WTC11 (cell line): ENCODE measurements at places on chromosomes 3 and 15.

GRCh38 chr3:186322761-186323160 is 39.3 kb downstream of the DGKG start:
- H3K4me1 ChIP-seq, result no peaks in the 10 kb centered on the region
- H3K36me3 ChIP-seq, result no peaks in the 10 kb centered on the region
- H3K27me3 ChIP-seq, result no peaks in the 10 kb centered on the region; the same call in 1 of the 2 replicates
- no peak for DNase-seq
- no peak overlapping the region for H3K27ac ChIP-seq
- H3K4me3 ChIP-seq, result no peak overlapping the region

GRCh38 chr3:155555479-155556060 is 189.3 kb downstream of the PLCH1 start:
- DNase-seq, result no peak
- no peaks in the 10 kb centered on the region for H3K27me3 ChIP-seq
- no peak overlapping the region for H3K27ac ChIP-seq
- H3K36me3 ChIP-seq, result no peaks in the 10 kb centered on the region

GRCh38 chr15:79004336-79004735 is 59.5 kb upstream of the CTSH start:
- peaks cover 18% of the 10 kb centered on the region for H3K4me1 ChIP-seq
- no peak overlapping the region for H3K27ac ChIP-seq
- no peaks in the 10 kb centered on the region for H3K27me3 ChIP-seq
- H3K4me3 ChIP-seq, result no peak overlapping the region
- no peaks in the 10 kb centered on the region for H3K36me3 ChIP-seq

GRCh38 chr3:180420016-180420415 is 181.9 kb upstream of the TTC14 start:
- DNase-seq, result no peak
- H3K27ac ChIP-seq, result no peak overlapping the region
- H3K27me3 ChIP-seq, result no peaks in the 10 kb centered on the region
- no peaks in the 10 kb centered on the region for H3K4me1 ChIP-seq
- H3K4me3 ChIP-seq, result no peak overlapping the region
- H3K36me3 ChIP-seq, result no peaks in the 10 kb centered on the region

- no peaks in the 10 kb centered on the region; the same call in 1 of the 2 replicates for H3K27me3 ChIP-seq
- H3K4me3 ChIP-seq, result no peak overlapping the region
- H3K4me1 ChIP-seq, result peaks cover 44% of the 10 kb centered on the region
- peaks cover 12% of the 10 kb centered on the region for H3K36me3 ChIP-seq
- H3K27ac ChIP-seq, result no peak overlapping the region; the same call in 1 of the 2 replicates
- no peak for DNase-seq
Observed at GRCh38 chr3:120475722-120476377, 25.1 kb upstream of the FSTL1 start.

GRCh38 chr15:98873441-98874218 is 134.0 kb downstream of the PGPEP1L start:
- no peak overlapping the region; the same call in 1 of the 2 replicates for H3K4me3 ChIP-seq
- H3K4me1 ChIP-seq, result peaks cover 66% of the 10 kb centered on the region
- DNase-seq, result no peak
- peak overlapping the region; percentile 4; the same call in 1 of the 2 replicates for H3K27ac ChIP-seq

GRCh38 chr3:60146121-60146520 is 1096.3 kb upstream of the CFAP20DC start:
- H3K27ac ChIP-seq, result no peak overlapping the region
- DNase-seq, result no peak
- no peaks in the 10 kb centered on the region for H3K27me3 ChIP-seq
- H3K4me1 ChIP-seq, result peaks cover 18% of the 10 kb centered on the region

DNA sequence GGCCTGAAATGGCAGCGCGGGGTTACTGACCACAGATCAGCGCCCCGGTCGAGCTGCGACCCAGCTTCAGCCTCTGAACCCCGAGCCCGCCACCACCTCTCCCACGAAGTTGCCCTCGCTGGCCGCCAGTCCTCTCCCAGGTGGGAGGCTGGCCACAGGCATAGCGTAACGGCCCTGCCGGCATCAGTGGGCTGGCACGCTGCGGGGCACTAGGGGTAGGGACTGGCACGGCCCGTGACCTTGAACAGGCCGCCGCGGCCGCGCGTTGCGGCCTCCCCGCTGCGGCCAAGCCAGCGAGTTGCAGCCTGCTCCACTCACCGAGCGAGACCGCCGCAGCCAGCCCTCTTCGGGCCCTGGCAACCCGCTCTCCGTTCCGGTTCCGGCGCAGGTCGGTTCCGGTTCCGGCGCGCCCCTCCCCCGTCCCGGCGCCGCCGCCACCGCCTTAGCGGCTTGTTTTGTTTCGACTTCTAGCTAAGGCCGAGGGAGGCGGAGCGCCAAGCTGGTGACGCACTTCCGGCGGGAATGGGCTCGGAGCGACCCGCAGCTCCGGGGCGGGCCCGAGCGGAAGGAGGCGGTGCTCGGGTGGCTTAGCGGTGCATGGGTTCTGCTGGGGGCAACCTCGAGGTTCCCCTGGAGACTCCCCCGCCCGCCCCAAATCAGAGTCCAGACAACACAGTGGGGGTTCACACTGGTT is at the start of gene USP19:
TSS of gene USP19 (minus strand) at position 386 of the 694 bp plus-strand sequence. CDS start 1,678 bp downstream, outside the sequence.
- peak within 1 kb of the TSS; percentile 87 for H3K27ac ChIP-seq
- H3K4me1 ChIP-seq, result peaks cover 4% of the 10 kb centered on the region
- H3K27me3 ChIP-seq, result no peaks in the 10 kb centered on the region
- peaks cover 30% of the 10 kb centered on the region for H3K36me3 ChIP-seq
- DNase-seq, result peak; percentile 93

GRCh38 chr3:143166376-143166775 is 46.8 kb downstream of the CHST2 start:
- peaks cover 14% of the 10 kb centered on the region for H3K4me1 ChIP-seq
- no peaks in the 10 kb centered on the region for H3K27me3 ChIP-seq
- no peaks in the 10 kb centered on the region for H3K36me3 ChIP-seq
- no peak overlapping the region for H3K4me3 ChIP-seq
- H3K27ac ChIP-seq, result no peak overlapping the region
- no peak for DNase-seq

DNA sequence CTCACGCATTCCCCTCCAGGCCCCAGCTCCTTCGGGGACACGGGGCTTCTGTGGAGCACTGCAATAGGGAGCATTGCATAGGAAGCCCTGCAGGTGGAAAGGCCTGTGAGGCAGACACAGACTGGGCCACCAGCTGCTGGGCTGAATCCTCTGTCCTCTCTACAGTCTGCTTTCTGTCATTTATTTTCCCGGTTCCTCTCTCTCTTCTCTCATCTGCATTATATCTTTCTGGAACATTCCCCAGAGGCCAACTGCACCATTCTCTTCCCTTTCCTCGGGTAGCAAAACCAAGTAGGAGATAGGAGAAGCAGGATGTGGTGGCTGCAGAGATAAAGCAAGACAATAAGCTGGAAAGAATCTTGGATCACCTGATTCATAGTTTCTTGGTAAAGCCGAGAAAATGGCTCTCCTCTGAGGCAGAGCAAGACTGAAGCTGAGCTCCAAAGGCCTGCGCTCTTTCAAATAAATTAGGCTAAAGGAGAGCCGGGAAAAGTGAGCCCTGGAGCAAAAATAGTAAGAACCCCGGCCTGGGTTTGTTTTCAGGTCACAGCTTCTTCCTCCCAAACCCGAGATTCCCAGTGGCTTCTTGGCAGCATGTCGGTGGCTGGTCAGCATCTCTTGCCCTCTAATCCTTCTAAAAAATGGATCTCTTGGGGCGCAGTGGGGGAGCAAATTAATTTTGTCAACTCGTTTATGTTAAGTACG is 5.3 kb downstream of the TM4SF4 start:
- no peak overlapping the region for H3K4me3 ChIP-seq
- peaks cover 8% of the 10 kb centered on the region for H3K4me1 ChIP-seq
- no peaks in the 10 kb centered on the region for H3K27me3 ChIP-seq
- H3K36me3 ChIP-seq, result no peaks in the 10 kb centered on the region

DNA sequence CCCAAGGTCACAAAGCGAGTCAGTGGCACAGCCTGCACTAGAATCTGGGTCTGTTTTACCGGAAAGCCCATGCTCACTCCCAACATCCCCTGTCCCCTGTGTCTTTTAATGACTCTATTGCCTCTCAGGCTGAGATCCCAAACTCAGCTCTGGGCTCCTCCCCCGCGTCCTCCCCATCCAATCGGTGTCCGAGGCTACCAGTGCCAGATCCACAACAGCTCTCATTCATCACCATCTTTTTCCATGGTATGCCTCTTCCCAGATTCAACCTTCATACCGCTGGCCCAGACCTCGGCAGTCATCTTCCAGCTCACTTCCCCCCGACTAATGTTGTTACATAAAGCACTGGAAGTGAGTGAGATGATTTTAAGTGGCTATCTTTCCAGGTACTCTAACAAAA is 16.1 kb upstream of the KY start:
- no peak overlapping the region for H3K27ac ChIP-seq
- H3K36me3 ChIP-seq, result no peaks in the 10 kb centered on the region
- no peak for DNase-seq
